Stimulated activated CD4-positive, alpha-beta T cell treated with anti-CD3 and anti-CD28 coated beads, Interleukin-15, amount 100 ng/mL, for 1 hour (primary cell): ENCODE measurements at places on chromosomes 1 and 21.

- no peak for DNase-seq
Measured at GRCh38 chr1:71463144-71463543, 382.3 kb upstream of the ZRANB2 start.

DNA sequence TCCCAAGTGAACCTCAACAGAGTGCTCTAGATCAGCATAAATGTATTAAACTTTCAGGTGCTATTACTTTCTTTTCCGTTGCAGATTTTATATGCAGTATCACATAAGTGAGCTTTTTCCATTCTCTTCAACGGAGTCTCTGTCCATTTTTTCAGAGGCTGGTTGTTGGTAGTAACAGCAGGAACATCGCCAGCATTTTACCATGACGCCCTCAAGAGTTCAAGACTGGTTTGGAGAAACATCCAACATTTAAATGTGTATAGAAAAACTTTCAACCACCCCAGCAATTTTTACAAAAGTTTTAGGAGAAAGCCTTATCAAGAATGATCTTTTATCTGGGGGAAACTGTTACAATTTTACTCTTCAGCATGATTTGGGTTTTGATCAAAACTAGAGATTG, 117.0 kb downstream of the TGFB2 start:
- DNase-seq, result no peak

DNA sequence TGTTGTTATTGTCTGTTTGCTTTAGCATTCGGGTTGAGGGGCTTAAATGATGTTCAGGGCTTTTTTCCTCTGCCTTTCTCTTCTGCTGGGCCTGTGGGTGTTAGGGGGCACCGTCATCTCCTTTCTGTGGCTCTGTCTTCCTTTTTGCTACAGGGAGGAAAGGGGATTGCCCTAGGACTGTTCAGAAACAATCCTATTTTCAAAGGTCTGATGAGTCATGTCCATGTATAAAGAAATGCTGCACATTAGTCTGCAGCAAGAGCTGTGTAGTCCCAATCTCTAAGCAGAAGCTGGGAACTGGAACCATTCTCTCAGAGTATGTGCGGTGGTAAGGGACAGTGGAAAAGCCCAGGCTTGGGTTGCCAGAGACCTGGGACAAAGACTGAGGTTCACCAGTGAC, 462.3 kb downstream of the OMA1 start:
- DNase-seq, result no peak

GRCh38 chr1:8816264-8816663, 1.2 kb downstream of the RERE start:
- DNase-seq, result no peak

DNA sequence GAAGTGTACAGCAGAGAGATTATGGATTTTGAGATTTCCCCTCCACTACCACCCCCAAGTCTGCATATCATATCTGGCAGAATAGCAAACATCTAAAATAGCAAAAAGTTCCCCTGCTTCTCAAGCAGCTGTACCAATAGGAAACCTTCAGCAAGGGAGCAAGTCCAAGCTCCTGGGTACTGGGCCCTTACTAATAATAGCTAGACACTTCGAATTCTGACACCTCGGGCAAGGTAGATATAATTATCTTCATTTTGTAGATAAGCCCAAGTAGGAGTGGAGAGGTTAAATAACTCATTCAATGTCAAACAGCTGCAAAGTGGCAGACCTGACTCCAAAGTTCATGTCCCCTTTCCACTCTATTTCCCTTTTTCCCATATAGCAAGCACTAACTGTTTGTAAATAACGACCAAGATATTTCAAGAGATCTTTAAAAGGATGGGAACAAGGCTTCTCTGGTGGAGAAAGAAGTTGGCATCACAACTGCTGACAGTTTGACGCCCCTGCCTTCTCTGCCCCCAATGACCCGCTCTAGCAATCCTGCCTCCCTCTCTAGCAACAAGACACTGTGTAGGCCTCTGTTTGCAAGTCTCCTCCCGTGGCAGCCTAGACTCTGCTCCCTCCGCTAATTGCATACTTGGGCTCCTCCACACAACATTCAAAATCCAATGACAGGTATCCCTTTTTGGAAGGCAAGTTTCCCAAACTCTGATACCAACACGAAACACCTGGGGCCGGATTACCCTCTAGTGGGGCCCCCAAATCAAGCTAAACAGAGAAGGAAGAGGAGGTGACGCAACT, 18.7 kb upstream of the ADAR start:
- DNase-seq, result no peak

- DNase-seq, result no peak
Measured at GRCh38 chr1:115680730-115681111, 39.0 kb downstream of the VANGL1 start.

DNA sequence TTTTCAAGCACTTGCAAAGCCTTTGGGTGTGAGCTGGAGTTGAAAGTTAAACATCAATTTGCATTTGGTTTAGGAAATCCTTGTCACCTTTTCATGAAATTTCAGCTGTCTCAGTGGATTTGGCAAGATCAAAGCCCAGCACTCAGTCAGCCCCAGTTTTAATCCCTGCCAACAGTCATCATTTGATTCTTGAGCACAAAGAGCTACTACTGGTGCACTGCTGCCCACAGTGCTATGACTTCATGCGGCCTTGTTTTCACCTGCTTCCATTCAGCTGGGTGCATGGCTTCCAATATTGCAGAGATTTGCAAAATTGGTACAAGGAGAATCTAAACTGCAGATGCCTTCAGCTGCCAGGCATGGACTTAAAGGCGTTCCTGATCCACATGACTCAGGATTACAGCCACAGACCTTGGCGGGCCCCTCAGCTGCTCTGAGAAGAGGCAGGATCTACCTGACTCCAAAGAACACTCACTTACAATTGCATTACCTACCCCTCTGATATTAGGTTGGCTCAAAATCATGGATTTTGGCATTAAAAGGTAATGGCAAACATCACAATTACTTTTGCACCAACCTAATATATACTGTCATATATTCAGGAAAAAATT, 259.1 kb downstream of the DSCAM start:
- DNase-seq, result no peak

GRCh38 chr1:198397208-198397808, 143.2 kb downstream of the ATP6V1G3 start:
- no peak for DNase-seq

GRCh38 chr1:180631194-180631765, 542 bp upstream of the XPR1 start:
- no peak for DNase-seq

- DNase-seq, result no peak
Measured at GRCh38 chr21:34827445-34828235, 158.8 kb downstream of the CLIC6 start.

- DNase-seq, result no peak
Measured at GRCh38 chr1:221308534-221309511, 429.6 kb downstream of the HLX start.

DNA sequence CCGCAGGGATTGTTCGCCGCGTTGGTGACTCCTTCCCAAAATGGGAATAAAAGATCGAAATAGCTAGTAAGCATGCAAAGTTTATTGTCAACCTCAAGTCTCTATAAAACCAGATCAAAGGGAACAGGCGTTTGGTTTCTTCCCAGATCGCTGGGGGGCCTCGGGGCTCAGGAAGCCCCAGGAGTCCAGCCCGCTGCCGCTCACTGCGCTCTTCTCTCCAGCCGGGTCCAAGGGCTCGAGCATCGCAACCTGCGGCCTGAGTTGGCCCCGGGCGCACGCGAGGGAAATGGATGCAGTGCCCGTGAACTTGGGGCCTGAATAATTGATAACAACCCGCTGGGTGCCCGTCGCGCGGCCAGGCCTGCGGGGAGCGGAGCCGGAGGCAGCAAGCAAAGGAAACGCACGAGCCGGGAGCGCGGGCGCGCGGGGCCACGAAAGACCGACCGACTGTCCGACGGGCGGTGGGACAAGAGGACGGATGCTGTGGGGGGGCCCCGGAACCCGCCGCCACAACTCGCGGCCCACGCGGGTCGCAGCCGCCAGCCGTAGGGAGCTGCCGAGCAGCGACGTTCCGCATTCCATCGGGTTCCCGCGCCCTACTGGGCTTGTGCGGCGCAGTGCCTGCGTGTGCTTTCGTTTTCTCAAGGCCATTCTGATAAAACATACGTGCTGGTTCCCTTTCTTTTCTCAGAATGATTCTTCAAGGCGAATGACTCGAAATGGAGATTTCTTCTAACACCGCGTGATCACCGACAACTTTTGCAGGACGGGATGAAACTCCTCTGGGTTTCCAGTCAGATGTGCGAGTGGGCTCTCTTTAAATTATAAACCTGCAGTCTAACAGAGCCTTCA, 14.0 kb upstream of the ALX3 start:
- DNase-seq, result no peak

GRCh38 chr1:63668298-63668697, 75.1 kb downstream of the PGM1 start:
- no peak for DNase-seq

DNA sequence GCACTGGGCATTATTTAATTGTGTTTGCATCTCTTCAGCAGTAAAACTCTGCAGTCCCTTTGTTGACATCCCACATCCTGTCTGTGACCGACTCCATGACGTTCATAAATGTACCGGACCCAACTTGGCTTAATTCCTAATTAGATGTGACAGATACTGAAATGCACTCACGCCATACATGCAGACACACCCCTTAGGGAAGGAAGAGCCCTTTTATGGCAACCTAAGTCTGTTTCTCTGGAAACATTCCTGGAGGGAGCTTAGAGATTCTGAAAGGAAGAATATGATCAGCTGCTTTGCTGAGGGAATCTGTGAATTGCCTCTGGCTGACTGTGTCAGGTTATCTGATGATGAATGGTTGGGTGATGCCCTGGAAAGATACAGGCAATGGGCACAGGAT, 33.4 kb downstream of the ADAMTS5 start:
- DNase-seq, result no peak

GRCh38 chr1:21573971-21574465, 64.8 kb downstream of the ALPL start:
- no peak for DNase-seq

GRCh38 chr1:162389971-162390370, 8.4 kb downstream of the C1orf226 start:
- DNase-seq, result no peak

DNA sequence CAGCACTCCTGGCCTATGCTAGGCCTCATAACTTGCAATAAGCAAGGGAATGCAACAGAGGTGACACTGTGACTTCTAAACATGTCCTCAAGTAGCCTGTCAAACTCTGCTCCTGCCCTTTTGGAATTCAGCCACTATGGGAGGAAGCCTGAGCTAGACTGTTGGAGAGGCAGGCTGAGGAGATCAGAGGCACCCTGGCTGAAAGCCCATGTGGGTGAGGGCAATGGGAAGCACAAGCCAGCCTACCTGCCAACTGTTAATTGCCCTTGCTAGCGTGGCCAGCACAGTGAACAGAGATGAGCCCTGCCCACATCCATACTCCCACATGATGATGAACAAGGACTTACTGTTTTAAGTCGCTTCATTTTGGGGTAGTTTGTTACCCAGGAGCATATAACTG, 17.7 kb downstream of the GNB1 start:
- no peak for DNase-seq

- no peak for DNase-seq
Measured at GRCh38 chr1:115671176-115671934, 29.6 kb downstream of the VANGL1 start.
